ENCODE measurements at places on chromosomes 13 and 19. TPM values are rescaled to one million over a fixed set of nuclear protein-coding genes. Genes with fewer than 3 reads are reported as not detected.

MADCAM1 gene
- not detected for total RNA-seq

CCDC124 gene
- total RNA-seq: 32.3 TPM

PSG6 gene
- not detected for total RNA-seq

AMER2 gene
- not detected for total RNA-seq

ZNF561 gene
- 26.1 TPM for total RNA-seq

ZNF418 gene
- total RNA-seq: not detected

ZNF229 gene
- 4.8 TPM for total RNA-seq

IGFL2 gene
- total RNA-seq: not detected

KLK11 gene
- total RNA-seq: not detected

UBE2L5 gene
- total RNA-seq: not detected

TEX26 gene
- not detected for total RNA-seq

FAM32A gene
- total RNA-seq: 63.3 TPM

C13orf46 gene
- total RNA-seq: 0.06 TPM

ATP8A2 gene
- total RNA-seq: 0.14 TPM

LGALS14 gene
- not detected for total RNA-seq

CYP2S1 gene
- not detected for total RNA-seq

EPS8L1 gene
- 5.4 TPM for total RNA-seq

JAK3 gene
- 1.4 TPM for total RNA-seq

APOC4 gene
- not detected for total RNA-seq

ING1 gene
- total RNA-seq: 11.1 TPM

CRX gene
- not detected for total RNA-seq

NFIX gene
- total RNA-seq: 5.2 TPM

BST2 gene
- 0.52 TPM for total RNA-seq

KLK14 gene
- not detected for total RNA-seq

SLC7A9 gene
- not detected for total RNA-seq

TEX29 gene
- not detected for total RNA-seq

SBK3 gene
- total RNA-seq: not detected

ZNF805 gene
- total RNA-seq: 10.0 TPM

MEF2B gene
- total RNA-seq: 0.59 TPM

PROZ gene
- not detected for total RNA-seq

CYP2A6 gene
- total RNA-seq: not detected

IQCN gene
- total RNA-seq: 0.32 TPM

MAB21L1 gene
- total RNA-seq: not detected

CYP2F1 gene
- not detected for total RNA-seq

FCGBP gene
- total RNA-seq: 0.02 TPM

ARHGEF7 gene
- total RNA-seq: 16.2 TPM

GPR12 gene
- total RNA-seq: not detected

ZNF577 gene
- 1.0 TPM for total RNA-seq

FXYD1 gene
- total RNA-seq: not detected

ZNF112 gene
- total RNA-seq: 2.5 TPM

ZNF534 gene
- total RNA-seq: not detected

LIM2 gene
- total RNA-seq: not detected

FUT1 gene
- total RNA-seq: 1.6 TPM

PLPP2 gene
- 91.1 TPM for total RNA-seq

KIR2DL4 gene
- total RNA-seq: not detected

B3GNT3 gene
- total RNA-seq: 0.05 TPM

MAG gene
- total RNA-seq: not detected

NEK3 gene
- total RNA-seq: 8.7 TPM

NKPD1 gene
- 0.07 TPM for total RNA-seq

FAM216B gene
- total RNA-seq: 2.2 TPM

TBC1D17 gene
- 9.5 TPM for total RNA-seq

MIA gene
- total RNA-seq: not detected

ADPRHL1 gene
- total RNA-seq: 7.6 TPM

BIVM gene
- 19.3 TPM for total RNA-seq

KLF1 gene
- 1.3 TPM for total RNA-seq

CDC42EP5 gene
- total RNA-seq: not detected

AXL gene
- total RNA-seq: 27.7 TPM

LYPD5 gene
- total RNA-seq: 0.69 TPM

DPRX gene
- total RNA-seq: not detected

SELENOV gene
- not detected for total RNA-seq
